ENCODE measurements at places on chromosomes 12 and 14.

DNA sequence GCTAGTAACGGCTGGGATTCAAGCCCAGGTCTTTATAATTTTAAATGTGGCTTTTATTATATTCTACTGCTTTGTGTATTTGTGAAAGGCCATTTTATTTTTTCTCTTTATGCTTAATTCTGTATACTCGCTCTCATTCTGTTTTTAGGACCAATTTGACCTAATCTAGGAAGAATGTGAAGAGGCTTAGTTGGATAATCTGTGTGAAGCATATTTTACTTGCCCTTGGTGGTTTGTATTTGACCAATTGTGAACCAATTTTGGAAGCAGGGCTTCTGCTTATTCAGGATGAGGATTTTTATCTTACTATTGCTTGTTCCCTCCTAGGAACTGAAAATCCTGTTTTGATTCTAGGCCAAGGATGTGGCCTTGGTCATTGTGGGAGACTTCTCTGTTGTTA, 113.1 kb downstream of the TTC6 start:
- DNase-seq: no peak

DNA sequence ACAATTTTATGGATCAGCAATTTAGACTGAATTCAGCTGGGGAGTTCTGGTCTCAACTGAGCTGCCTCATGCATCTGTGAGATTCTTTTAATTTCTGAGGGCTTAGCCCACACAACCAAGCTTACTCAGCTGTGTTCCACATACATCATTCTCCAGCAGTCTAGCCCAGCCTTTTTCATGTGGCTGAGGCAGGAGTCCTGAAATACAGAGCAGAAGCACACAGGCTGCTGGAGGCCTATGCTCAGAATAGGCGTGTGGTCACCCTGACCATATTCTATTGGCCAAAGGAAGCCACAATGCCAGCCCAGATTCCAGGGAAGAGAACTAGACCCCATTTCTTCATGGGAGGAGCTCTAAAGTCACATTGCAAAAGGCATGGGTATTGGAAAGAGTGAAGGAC, 72.3 kb upstream of the DHRS4 start:
- no peak for DNase-seq

DNA sequence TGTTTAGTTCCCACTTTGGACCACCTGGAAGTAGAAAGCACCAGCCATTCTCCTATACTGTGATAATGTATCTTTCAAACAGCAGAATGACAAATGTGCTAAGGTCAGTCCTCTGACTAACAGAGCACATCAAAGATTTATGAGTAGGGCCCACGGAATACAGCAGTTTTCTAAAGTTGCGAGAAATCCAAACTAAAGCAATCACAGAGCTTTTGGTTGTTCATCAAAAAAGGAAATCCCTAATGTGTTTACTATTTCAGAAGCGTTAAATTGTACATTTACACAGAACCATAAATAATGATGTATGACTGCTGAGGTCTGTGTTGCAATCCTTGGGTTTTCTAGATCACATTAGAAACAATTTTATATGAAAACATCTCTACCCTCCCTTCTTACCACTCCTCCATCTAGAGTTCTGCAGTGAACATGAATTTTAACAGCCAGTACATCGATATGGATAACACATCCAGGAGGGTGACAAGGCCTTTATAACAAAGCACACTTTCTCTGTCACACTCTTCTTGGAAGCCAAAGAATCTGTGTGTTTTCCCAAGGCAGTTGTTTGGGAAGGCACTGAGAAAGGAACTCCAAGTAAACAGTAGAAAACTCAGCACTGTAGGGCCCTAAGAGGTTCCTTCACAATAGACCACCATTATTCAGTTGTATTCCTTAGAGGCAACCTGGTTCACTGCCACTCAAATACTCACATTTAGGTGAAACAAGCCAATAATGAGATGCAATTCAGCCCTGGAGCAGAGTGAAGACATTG, 7.3 kb downstream of the KITLG start:
- DNase-seq: no peak

- no peak for DNase-seq
Measured at GRCh38 chr14:32372154-32372553, 43.1 kb downstream of the AKAP6 start.

DNA sequence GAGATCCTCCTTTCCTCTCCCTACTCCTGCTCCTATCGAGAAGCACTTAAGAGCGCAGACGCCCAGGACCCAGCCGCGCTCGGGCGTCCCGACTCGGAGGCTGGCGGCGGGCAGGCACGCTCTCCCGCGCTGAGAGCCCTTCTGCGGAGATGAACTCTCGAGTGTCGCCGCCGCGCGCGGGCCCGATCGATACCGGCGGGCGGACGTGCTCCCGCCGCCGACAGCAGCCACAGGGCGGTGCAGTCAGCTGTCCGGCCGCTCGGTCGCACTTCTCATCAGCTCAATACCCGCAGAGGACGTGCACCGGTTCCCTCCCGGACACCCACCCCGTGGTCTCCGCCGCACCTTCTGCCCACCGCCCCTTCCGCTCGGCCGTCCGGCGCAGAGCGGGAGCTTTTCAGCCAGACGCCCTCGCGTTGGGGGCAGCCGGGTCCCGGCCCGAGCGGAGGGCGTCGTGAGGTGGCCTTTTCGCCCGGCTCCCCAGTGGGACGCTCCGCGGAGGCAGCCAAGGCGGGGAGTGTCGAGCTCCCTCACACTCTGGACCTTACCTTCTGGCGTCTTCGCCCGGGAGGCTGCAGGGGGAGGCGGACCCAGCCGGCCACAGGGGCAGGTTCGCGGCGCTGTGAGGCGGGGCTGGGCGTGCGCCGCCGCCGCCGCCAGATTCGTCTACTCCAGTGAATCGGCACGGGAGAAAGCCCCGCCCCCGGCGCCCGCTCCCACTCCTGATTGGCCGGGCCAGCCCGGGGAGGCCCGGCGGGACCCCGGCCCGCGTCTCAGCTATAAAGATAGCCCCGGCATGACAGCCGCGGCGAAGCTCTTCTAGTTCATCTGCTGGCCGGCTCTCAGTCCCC, at the start of gene INSM2:
Gene INSM2, plus strand, starts transcription at position 808 of the 851 bp plus-strand sequence. CDS start 89 bp downstream, outside the sequence.
- DNase-seq: peak; percentile 52

DNA sequence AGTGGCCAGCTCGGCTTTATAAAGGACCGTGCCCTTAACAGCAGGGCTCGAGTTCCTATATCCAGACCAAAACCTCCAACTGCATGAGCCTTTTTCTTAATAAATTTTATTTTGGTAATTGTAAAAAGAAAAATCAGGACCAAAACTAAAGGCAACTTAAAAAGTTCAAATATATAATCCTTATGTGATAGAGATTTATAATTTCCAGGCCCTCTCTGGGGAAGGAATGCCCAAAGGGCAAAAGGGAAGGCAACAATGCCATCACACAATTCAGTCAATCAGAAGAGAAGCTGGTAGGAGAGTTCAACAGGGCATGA, 401 bp upstream of the IPO4 start:
- DNase-seq: no peak

GRCh38 chr14:65833267-65833880, 420.8 kb downstream of the FUT8 start:
- DNase-seq: no peak

DNA sequence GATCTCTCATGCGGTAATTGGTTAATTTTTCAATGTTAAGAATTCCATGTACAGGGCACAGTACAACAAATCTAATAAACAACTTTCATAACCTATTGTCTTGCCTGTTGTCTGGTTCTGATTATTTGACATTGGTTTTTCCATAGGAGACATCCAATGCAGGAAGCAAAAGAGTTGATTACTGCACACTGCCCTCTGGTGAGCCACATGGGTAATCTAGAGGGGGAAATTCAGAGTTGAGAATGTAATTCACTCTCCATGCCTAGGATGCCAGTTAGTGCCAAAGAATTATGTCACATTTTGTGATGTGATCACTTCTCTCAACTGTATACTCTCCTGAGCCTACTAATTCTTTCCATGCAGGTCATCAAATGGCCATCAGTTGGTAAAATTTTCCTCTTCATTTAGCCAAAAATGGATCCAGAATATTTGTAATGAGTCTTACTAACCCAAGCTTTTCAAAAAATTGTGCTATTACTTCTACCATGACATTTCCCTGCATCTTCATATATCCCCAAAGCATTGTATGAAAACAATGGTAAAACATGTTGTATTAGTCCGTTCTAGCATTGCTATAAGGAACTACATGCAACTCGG, 17.7 kb upstream of the CCDC91 start:
- peak; percentile 52 for DNase-seq

- no peak for DNase-seq
Measured at GRCh38 chr12:64240781-64241180, 18.7 kb upstream of the KICS2 start.

DNA sequence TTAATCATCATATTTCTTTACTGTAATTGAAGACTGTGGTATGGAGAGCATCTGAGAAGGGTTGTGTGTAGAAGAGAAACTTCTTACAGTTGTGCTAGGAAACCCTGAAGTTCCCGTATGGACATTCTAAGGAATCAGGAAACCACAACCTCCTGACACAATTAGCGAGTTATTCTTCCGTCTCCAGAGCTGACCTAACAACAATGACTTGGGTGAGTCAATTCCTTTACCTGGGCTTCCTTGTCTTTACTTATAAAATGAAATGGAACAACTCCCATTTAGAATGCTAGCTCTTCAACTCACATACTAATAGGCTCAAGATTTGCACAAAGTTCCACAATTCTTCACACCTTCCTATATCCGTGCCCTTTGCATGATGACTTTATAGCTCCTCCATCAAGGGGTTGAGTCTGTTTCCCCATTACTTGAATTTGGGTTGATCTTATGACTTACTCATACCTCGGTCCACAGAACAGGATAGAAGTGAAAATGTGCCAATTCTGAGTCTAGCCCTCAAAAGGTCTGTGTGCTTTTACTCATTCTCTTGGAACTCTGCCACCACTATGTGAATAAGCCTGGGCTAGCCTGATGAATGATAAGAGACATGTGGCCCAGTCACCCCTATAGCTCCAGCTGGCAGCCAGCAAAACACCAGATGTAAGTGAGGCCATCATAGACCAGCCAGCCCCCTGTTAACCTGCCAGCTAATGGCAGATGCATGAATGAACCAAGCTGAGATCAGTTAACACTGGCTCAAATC, 459.4 kb downstream of the ETNK1 start:
- DNase-seq: no peak

DNA sequence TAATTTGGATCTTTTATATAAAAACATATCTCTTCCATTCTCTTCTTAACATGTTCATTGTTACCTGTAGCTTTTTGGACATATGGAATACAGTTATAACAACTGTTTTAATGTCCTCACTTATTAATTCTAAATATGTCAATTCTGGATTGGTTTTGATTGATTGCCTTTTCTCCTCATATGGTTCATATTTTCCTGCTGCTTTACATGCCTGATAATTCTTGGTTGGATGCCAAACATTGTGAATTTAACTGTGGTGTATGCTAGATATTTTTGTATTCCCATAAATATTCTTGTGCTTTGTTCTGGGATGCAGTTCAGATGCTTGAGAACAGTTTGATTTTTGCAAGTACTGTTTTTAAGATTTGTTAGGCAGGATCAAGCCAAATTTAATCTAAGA, 10.8 kb downstream of the C14orf132 start:
- no peak for DNase-seq

DNA sequence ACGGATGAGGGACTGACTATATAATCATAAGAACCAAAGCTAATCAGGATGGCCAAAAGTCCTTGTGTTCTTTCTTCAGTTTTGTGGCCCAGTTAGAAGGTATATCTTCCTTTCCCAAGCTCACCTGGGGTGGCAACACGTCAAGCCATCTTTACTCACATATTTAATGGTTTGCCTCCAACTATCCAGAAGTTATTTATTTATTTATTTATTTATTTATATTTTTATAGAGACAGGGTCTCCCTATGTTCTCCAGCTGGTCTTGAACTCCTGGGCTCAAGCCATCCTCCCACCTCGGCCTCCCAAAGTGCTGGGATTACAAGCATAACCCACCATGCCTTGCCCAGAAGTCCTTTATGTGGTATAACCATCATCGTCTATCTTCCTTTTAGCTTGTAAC, 11.8 kb upstream of the SP7 start:
- no peak for DNase-seq

DNA sequence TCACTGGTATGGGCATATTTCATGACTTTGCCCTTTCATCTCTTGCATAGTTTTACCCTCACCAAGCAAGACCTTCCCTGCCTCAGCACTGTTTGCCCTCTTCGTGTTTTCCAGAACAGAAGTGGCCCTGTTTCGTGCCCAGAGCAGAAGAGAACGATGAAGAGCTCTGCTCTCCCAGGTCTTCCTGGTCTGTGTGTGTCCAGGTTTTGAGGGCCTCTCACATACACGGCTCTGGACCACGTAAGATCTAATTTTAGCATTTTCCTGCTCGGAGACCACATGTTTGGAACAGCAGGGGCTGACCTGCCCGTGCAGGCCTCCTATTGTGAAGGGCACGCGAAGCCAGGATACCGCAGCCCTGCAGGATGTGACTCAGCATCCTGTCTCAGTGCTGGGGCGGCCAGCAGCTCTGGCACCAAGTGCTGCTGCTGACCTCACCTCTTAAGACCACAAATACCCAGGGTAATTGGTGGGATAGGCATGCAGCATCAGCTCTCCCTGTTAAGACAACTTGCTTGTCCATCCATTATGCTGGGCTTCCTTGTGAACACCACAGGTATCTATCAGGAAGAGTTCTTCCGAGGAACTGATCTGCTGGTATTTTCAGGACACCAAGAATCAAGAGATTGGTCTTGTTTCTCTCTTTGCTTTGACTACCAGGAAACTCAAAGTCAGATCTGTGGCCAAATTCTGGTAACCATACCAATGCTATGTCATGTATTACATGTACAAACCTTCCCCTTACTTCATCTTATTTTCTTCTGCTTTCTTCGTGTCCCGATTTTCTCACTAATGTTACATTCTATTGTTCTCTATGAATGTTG, 19.0 kb downstream of the SSH1 start:
- DNase-seq: peak; percentile 73

GRCh38 chr12:120368789-120369602, at the start of gene MSI1:
Gene MSI1, minus strand, starts transcription at chr12:120369164. Its CDS starts 73 bp downstream, at chr12:120369091.
- no peak for DNase-seq

DNA sequence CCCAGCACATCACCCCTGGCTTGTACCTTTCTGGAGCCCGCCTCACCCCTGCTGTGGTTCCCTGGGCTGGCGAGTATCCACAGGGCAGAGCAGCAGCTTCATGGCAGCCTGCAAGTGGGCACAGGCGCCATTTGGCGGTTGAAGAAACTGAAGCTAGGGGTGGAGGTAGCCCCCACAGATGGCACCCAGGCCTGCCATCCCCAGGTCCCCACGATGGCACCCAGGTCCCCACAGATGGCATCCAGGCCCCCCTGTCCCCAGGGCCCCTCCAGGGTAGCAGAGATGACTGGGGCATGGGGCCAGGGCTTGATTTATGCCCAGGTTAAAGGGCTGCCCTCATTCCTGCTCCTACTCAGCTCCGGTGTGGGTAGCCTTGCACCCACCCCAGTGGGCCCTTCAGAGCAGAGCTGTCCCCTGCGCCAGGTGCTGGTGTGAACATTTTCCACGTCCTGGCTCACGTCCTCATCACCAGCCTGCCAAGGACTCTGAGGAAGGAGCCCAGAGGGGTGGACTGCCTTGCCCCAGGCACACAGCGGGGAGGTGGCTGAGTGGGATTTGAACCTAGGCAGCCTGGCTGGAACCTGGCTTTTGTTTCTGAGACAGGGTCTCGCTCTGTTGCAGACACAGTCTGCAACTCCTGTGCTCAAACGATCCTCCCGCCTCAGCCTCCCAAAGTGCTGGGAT, 8.7 kb downstream of the MMP17 start:
- no peak for DNase-seq

Measured in NT2/D1 (cell line).